ENCODE measurements at places on chromosomes 4 and X.

GRCh38 chrX:39772057-39772832, 325.5 kb downstream of the BCOR start:
- DNase-seq = no peak

DNA sequence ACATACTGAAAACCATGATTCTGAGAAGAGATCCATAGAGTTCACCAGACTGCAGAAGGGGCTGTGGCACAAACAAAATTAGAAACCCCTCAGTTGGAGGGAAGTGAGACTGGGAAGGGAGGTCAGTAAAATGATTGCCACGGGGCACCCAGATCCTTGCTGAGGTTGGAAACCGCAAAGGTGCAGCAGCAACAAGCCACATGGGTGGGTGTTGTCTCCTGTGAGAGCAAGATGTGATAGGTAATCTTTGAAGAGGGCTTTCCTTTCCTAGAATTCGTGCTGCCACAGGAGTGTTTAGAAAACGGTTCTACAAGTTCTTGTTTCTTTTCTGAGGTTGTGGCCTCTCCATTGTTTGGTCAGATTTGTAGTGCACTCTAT, 85.5 kb downstream of the NFKB1 start:
- no peak for DNase-seq

DNA sequence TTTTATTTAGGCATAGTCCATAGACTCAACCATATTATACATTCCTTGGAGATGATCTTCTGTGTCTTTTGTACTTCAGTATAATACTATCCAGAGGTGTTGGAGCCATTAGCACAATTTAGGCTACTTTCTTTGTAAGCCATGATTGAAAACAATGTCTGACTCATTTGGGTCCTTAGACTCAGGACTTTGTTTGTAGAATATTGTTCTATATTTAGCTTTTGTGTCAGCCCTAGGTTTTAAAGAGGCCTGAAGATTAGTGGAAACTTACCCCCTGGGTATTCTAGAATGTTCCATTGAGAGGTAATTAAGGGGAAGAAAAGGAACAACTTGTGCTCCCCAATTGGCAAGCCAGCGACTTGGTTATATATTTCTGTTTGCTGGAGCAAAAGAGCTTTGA, 145.2 kb upstream of the SCML1 start:
- DNase-seq = no peak

GRCh38 chrX:19682712-19683331, 167.5 kb upstream of the MAP3K15 start:
- no peak for DNase-seq

GRCh38 chr4:68349649-68350360, at the start of gene YTHDC1:
TSS of gene YTHDC1 (minus strand) at chr4:68350090. CDS start at chr4:68349753, 337 bp downstream.
- DNase-seq = peak; percentile 93

DNA sequence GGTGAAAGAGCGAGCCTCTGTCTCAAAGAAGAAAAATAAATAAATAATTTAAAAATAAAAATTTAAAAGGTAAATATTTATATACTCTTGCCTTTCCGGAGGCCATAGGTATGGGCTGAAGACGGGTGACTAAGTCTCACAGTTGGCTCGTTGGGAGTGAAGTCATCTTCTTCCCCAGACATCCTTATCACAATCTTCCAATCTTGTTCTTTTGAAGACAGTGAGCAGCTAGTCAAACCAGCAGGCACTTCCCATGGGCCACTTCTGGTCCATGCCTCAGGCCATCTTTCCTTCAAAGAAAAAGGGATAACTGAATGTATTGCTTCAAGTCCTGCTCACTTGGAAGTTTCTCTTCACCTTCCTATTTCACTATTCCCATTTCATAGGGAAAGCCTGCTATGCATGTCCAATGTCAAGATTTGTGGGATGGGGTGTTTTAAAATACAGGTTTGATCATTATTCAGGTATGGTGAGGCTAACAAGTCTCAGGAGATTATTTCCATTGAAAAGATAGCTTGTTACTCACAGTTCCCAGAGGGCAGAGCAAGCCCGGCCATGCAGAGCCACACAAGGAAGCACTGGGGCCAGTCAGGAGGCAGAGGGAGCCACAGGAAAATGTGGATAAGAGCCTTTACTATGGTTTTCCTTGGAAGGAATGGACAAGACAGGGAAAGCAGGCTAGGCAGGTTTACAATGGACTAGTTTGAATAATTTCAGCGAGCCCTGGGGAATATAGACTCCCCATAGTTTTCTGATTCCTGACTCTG, 33.3 kb upstream of the VCX2 start:
- no peak for DNase-seq

Data from left renal pelvis (tissue), 4 donors.